ENCODE measurements at places on chromosomes 11 and 22.

GRCh38 chr11:123527947-123528346 is 97.9 kb downstream of the GRAMD1B start:
- no peak for DNase-seq

DNA sequence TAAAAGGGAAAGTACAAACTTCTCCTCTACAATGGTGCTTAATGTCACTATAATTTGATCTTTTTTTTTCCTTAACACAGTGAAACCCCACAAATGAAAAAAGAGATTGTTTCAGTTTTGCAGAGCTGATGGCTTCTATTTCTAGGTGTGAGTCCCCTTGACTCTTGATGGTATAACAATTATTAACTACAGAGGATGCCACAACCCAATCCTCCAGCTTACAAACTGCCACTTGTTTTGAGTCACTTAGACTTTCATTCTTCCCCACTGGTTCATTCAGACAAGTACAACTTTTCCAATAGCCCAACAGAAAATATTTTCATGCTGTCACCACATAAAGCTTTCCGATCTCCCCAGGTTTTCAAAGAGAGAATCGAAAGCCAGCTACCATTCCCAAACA is 812.2 kb downstream of the LRRC4C start:
- DNase-seq, result no peak

DNA sequence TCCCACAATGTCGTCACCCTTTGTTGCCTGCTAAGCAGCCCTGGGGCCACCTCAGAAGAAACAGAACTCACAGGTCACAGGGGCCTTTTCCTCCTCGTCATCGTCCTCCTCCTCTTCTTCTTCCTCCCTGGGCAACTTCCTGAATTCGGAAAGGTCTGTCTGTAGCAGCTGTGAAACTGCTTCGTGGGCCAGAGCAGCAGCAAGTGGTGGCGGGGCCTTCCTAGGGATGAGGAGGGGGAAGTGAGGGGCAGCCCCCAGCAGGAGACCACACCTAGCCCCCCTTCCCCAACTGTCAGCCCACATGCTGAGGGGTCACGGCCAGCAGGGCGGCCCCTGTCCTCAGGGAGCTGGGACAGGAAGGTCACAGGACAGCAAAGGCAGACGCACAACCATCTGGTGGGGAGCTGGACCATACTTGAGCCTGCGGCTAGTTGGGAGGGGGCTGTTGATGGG is 13.2 kb downstream of the PPM1F start:
- DNase-seq, result no peak

- no peak for DNase-seq
Observed at GRCh38 chr11:8961401-8961800, 2.8 kb downstream of the TMEM9B start.

GRCh38 chr11:106070606-106071005 is 6.5 kb downstream of the KBTBD3 start:
- DNase-seq, result no peak

- DNase-seq, result no peak
Observed at GRCh38 chr11:108891143-108891542, 226.3 kb downstream of the DDX10 start.

DNA sequence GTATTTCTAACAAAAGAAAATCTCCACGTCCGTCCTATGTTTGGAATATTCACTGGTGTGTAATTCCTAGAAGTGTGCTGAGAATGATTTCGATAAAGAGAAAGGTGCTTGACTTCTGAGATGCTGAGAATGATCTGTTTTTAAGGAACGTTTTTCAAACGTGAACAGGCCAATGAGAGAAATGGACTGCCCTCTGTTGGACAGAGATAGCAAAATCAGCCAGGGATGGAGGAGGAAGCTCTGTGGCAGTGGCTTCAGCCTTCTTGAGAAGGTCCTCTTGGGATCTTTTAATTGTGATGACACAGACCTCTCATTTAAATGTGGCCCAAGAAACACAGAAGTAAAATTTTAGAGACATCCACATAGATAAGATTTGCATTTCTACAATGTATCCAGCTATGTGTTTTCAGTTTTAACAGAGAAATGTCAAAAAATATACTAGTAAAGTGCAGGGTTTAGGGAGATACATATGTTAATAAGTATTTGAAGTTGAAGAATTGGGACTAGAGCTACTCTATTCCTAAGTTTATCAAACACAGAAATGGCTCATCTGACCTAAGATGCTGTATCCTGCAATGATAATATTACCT is 84.0 kb upstream of the RCN1 start:
- DNase-seq, result peak; percentile 58

- DNase-seq, result no peak
Observed at GRCh38 chr11:77143405-77144020, 15.5 kb downstream of the MYO7A start.

- DNase-seq, result no peak
Observed at GRCh38 chr11:73233692-73234470, 15.8 kb downstream of the P2RY2 start.

GRCh38 chr11:94283678-94284077 is 20.7 kb upstream of the IZUMO1R start:
- no peak for DNase-seq

DNA sequence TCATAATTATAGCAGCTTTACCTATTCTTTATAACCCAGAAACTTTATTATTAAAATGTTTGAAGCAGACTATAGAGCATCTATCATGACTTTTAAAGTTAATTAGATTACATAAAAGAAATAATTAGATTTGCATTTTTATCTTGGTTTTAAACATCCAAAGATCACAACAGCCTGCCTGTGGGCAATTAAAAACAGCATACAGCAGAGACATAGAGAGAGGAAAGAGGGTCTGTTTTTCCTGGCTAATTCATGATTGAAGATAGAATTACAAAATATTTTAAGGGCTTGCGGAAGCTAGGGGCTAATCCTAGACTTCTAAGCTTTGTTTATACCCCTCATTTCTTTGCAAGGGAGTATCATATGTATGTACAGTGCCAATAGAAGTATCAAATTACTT is 178.1 kb downstream of the SOX6 start:
- DNase-seq, result no peak

GRCh38 chr11:96317985-96318384 is 25.0 kb downstream of the MAML2 start:
- DNase-seq, result no peak

GRCh38 chr22:47047321-47048122 is 285.1 kb downstream of the TBC1D22A start:
- DNase-seq, result no peak

- DNase-seq, result peak; percentile 14
Observed at GRCh38 chr22:46638601-46639431, 18.6 kb downstream of the GRAMD4 start.

- no peak for DNase-seq
Observed at GRCh38 chr11:119907122-119907851, 178.3 kb upstream of the NECTIN1 start.

- no peak for DNase-seq
Observed at GRCh38 chr11:118217575-118217974, 7.2 kb downstream of the JAML start.

GRCh38 chr11:67352546-67353316 is 615 bp downstream of the POLD4 start:
- peak; percentile 46 for DNase-seq

DNA sequence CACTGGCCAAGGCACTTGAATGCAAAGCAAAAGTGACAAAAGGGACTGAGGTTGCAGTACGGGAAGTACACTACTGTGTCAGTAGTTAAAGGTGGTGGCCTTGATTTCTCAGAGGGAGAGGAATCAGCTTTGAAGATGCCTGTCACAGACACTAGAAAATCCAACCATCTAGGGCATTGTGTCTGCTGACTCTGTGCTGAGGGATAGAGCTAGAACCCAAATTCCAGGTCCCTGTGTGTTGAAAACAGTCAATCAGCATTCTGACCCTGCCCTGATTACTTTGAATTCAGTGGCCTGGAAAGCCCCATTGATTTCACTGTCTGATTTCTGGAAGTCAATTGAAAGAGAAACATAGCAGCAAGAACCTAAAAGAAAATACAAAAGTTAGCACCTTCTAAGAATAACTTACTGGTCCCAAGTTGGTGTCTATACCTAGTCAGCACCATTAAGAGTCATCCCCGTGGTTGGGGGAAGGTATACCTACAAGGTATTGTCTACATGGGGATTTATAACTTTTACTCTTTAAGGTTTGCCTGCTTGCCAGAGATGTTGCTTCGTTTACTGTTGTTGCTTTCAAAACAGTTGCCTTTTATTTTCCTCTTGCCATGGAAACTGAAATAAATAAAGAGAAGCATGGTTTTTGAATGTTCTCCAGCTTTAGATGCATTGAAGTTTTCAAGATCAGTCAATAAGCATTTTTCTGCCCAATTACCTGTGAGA is 97.3 kb downstream of the PDHX start:
- no peak for DNase-seq

DNA sequence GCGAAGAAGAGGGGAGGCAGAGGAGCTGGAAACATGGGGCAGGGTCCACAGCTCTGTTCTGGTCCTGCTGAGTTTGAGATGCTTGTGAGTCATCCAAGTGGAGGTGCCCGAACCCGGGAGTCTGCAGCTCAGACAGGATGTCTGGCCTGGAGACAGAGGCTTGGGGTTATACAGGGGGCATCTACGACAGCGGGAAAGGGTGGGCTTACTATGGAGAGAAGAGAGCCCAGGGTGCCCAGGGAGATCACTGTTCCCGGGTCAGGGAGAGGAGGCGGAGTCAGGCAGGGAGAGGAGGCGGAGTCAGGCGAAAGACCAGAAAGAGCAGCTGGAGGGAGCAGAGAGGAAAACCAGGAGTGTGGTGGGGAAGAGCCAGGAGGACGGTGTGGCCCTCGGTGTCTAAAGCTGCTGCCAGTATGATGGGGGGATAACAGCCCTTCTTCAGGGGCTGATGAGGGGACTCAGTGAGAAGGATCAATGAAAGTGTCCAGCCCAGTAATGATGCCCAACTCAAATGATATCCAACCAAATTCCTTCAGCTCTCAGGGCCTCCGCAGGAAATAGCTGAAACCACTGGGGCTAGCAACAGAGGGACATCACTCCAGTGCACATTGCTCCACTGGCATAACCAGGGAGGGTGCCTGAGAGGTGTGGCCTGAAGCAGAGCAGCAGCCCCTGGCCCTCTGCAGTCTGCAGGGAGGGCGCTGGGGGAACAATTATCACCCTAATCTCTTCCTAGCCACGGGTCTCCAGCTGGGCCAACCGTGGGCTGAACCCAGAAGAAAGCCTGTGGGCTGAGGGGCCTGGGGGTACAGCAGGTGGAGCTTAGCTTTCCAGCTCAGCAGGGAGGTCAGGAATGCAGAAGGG is 2.6 kb upstream of the LTBP3 start:
- peak; percentile 86 for DNase-seq

DNA sequence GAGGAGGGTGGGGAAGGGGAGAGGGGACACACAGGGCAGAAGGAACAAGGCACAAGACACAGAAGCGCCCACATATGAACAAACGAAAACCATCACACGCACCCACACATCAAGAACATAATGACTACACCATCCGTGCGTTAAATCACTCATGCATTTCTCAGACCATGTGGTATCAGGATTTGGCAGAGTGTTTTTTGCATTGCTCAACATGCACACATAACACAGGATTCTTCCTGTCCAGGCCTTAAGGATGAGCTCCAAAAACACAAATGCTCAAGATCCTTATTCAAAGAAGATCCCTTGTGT is 309.5 kb downstream of the CADM1 start:
- DNase-seq, result peak; percentile 22

DNA sequence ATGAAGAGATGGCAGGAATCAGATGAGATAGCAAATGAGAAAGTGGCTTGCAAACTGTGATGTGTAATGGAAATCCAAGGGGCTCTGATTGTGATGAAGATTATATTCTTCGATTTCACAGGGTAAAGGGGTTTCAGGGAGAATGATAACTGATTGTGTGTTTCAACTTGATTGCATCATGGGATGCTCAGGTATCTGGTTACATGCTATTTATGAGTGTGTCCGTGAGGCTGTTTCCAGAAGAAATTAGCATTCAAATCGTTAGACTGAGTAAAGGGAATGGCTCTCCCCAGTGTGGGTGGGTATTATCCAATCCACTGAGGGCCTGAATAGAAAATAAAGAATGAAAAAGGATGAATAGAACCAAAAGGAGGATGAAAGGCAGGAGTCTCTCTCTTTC is 278.7 kb upstream of the LARGE1 start:
- DNase-seq, result no peak

- no peak for DNase-seq
Observed at GRCh38 chr11:113613619-113614018, 92.5 kb downstream of the TMPRSS5 start.

- no peak for DNase-seq
Observed at GRCh38 chr11:91698845-91699244, 525.8 kb upstream of the FAT3 start.

DNA sequence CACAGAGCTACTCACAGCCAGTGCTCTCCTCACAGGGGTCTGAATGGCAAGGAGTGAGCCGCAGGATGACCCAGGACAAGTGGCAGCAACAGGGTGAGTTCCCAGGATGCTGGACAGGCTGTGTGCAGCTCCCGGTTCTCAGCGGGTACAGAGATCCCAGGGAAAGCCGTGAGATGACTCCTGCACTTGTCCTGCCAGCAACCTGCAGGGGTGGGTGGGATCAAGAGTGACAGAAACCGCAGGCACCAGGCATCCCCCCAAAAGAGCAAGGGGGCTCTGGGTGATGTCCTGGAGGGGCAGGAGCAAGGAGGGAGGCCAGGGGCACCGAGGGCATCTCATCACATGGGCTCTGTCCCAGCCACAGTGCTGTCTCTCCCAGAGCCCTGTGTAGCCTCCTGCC is 15.9 kb upstream of the PRODH start:
- DNase-seq, result no peak

- DNase-seq, result peak; percentile 55
Observed at GRCh38 chr11:47983464-47984397, 3.4 kb downstream of the PTPRJ start.

DNA sequence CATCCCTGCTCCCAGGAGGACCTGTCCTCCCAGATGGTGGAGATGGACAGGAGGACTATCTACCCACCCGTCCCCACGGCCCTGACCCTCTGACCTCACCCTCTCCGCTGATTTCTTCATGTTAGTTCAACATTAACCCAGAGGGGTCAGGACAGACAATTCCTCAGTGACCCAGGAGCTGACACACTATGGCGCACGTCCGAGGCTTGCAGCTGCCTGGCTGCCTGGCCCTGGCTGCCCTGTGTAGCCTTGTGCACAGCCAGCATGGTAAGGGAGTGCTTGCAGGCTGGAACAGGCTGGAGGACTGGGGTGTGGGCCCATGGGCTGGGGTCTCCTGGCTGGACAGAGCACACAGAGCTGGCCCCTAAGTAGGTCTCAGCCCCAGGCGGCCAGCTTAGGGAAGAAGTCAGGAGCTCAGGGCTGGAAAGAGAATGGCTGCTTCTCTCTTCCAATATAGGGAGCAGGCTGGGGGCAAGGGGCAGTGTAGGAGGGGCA is at the start of gene F2:
TSS of gene F2 (plus strand) at position 166 of the 495 bp plus-strand sequence. CDS start at position 189, 23 bp downstream.
- DNase-seq, result no peak

- DNase-seq, result no peak
Observed at GRCh38 chr11:8183111-8183510, 14.3 kb upstream of the RIC3 start.
